Left renal pelvis (tissue), 4 donors: ENCODE measurements at places on chromosomes 12 and 14. TPM values are rescaled to one million over a fixed set of nuclear protein-coding genes. Genes with fewer than 3 reads are reported as not detected.

- no peak for DNase-seq
Measured at GRCh38 chr12:129870796-129871195, 33.0 kb downstream of the TMEM132D start.

GRCh38 chr14:61107869-61108493 is 126.9 kb downstream of the SLC38A6 start:
- no peak for DNase-seq

GRCh38 chr14:95504135-95505029 is 12.1 kb downstream of the SYNE3 start:
- DNase-seq = no peak

- DNase-seq = no peak
Measured at GRCh38 chr12:102567031-102567985, 86.9 kb upstream of the IGF1 start.

DNA sequence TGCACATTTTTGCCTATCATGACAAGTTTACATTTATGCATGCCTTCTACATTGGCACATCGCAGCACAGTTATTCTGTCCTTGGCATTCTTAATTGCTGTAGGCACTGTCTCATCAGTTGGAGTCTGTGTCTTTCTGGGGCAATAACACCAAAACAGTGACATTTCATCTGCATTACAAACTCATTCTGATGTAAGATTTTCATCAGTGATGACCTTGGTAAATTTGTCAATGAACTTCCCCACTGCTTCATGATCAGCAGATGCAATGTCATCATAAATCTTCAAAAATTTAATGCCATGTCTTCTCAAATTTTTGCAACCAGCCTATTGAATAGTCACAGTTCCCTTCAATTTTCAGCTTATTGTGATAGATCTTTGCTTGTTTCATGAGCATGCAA is 85.5 kb downstream of the CAPZA3 start:
- no peak for DNase-seq

GRCh38 chr14:62056789-62057188 is 294.6 kb downstream of the SNAPC1 start:
- no peak for DNase-seq

- no peak for DNase-seq
Measured at GRCh38 chr14:89351516-89352404, 65.3 kb downstream of the FOXN3 start.

- no peak for DNase-seq
Measured at GRCh38 chr14:99677231-99678140, 6.6 kb upstream of the CYP46A1 start.

DNA sequence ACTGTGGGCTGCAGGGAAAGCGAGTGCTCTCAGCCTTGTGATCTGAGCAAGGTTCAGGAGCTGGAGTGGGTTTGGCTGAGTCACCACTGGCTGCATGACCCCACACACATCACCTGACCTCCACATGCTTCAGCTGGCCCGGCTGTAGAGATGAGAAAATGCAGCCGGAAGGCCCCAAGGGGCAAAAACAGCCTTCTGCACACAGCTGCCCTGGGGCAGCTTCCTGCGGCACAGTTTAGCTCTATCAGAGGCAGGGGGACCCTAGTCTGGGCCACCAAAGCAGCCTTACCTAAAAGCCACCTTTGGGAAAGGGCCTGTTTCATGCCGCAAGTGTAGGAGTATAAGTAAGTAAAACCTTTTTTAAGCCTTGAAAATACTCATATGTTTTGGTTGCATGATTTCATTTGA is 123.3 kb downstream of the SSPN start:
- no peak for DNase-seq

- DNase-seq = no peak
Measured at GRCh38 chr14:65339866-65340265, 72.7 kb upstream of the FUT8 start.

DNA sequence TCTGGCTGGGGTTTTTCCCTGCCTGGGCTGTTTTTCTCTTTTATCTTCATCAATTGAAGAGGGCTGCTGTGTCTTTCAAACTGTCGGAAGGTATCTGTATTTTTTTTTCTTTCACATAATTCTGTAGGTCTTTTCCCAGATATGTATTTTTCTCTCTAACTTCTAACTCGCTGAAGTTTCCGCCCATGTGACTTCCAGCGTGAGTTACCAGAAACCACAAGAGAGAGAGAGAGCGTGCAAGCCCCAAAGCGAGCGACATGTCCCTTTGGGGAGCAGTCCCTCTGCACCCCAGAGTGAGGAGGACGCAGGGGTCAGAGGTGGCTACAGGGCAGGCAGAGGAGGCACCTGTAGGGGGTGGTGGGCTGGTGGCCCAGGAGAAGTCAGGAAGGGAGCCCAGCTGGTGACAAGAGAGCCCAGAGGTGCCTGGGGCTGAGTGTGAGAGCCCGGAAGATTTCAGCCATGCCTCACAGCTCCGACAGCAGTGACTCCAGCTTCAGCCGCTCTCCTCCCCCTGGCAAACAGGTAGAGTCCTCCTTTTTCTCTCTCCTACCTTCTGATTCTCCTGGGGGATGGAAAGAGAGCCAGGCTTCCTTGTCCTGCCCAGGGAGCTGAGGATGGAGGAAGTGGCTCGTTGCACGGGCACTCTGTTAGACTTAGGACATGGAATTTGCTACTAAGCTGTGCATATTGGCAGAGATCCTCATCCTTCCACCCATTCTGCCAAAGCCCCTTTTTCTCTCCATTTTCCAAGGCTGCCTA is at the start of gene BATF:
TSS of gene BATF (plus strand) at position 246 of the 759 bp plus-strand sequence. CDS start at position 460, 214 bp downstream.
- no peak for DNase-seq

DNA sequence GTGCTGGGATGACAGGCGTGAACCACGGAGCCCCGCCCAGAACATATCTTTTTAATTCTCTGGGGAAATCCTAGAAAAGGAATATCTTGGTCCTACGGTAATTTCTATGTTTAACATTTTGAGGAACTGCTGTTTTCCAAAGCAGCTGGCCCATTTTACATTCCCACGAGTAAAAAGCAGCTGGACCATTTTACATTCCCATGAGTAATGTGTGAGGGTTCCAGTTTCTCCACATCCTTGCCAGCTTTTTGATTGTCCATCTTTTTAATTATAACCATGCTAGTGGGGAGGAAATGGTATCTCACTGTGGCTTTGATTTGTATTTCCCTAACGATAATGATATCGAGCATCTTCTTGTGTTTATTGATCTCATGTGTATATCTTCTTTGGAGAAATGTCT is 4.4 kb upstream of the P2RX4 start:
- no peak for DNase-seq

- no peak for DNase-seq
Measured at GRCh38 chr14:100864960-100865681, 38.4 kb downstream of the RTL1 start.

- no peak for DNase-seq
Measured at GRCh38 chr12:52942901-52943181, 6.1 kb upstream of the KRT18 start.

The NINJ2 gene
- 1.2 TPM for polyA plus RNA-seq

The TAS2R42 gene
- not detected for polyA plus RNA-seq

The RND1 gene
- polyA plus RNA-seq = 6.0 TPM

The LRP1 gene
- 82.8 TPM for polyA plus RNA-seq

The SYCP3 gene
- 1.3 TPM for polyA plus RNA-seq

The RTL1 gene
- 0.09 TPM for polyA plus RNA-seq

The RPGRIP1 gene
- 0.52 TPM for polyA plus RNA-seq
